ENCODE measurements at places on chromosomes 5 and 9.

DNA sequence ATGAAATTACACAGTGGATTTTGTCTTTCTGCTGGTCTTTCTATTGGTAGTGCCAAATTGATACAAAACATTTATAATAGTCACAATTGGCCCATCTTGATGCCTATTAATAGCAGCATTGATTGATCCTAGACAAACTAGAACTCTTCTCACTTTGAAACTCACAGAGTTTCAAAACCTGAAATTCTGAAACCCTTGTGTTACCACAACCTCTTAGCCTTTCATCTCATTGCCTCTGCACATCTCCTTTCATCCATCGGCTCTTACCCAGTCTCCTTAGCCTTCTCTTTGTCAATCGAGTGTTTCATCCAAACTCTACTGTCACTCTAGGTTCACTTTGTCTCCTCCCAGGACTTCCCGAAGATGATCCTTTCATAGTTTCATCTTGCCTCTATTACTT, 22.1 kb downstream of the PLPPR1 start:
- no peak for DNase-seq

DNA sequence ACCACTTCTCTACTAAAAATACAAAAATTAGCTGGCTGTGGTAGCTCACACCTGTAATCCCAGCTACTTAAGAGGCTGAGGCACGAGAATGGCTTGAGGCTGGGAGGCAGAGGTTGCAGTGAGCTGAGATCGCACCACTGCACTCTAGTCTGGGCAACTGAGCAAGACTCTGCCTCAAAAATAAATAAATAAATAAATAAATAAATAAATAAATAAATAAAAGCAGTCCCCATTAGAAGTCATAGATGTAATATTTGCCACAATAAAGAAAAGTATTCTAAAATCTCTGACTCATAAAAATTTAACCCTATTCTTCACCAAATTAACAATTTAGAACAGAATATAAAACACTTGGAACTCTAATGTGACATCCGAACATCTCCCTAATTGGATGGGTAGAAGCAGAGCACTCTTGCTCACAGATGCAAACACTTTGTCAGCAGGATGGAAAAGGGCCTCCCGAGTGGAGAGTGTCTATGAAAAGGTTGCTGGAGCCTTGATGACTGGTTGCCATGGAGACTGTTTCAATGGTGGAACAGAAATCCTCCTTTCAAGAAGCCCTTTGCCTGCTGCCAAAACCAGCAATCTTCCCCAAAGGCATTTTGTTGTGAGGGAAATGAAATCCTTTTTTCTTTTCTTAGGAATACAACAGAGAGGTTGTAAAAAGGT, 38.9 kb upstream of the TRAF1 start:
- no peak for DNase-seq

DNA sequence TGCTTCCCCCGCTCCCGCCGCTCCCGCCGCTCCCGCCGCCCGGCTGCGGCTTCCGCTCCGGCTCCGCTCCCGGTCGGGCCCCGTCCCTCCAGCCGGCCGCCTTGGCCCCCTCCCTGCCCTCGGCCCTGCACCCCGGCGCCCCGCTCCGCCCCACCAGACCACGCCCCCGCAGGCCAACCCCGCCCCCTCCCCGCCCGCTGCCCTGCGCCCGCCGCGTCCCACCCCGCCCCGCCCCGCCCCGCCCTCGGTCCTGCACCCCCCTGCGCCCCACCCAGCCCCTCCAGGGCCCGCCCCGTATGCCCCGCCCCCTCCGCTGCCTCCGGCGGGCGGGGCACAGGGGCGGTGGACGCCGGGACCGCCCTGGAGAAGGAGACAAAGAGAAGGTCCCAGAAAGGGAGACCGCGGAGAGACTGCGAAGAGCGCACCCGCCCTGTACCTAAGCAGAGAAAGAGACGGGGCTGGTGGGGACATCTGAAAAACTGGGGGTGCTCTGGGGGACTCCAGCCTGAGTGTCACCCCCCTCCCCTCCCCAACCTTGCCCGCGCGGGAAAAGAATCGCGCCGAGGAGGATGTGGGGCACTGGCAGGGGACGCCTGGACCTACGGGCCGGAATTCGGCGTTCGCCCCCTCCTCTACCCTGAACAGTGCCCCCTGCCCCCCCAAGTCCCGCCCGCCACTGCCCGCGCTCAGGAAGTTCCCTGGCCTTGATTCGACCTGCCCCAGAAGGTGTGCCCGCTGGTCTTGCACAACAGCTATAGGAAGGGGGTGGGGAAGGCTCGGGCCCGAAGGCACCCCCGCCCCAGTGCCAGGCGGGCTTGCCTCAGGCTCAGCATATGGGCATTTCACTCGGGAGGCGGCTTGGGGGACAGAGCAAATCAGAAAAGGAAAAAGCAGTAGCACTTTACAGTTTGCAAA, 42.8 kb upstream of the STXBP1 start:
- DNase-seq, result peak; percentile 90

- DNase-seq, result no peak
Measured at GRCh38 chr5:103624035-103624480, 61.5 kb upstream of the NUDT12 start.

- DNase-seq, result no peak
Measured at GRCh38 chr5:172365948-172366608, 82.5 kb upstream of the UBTD2 start.

DNA sequence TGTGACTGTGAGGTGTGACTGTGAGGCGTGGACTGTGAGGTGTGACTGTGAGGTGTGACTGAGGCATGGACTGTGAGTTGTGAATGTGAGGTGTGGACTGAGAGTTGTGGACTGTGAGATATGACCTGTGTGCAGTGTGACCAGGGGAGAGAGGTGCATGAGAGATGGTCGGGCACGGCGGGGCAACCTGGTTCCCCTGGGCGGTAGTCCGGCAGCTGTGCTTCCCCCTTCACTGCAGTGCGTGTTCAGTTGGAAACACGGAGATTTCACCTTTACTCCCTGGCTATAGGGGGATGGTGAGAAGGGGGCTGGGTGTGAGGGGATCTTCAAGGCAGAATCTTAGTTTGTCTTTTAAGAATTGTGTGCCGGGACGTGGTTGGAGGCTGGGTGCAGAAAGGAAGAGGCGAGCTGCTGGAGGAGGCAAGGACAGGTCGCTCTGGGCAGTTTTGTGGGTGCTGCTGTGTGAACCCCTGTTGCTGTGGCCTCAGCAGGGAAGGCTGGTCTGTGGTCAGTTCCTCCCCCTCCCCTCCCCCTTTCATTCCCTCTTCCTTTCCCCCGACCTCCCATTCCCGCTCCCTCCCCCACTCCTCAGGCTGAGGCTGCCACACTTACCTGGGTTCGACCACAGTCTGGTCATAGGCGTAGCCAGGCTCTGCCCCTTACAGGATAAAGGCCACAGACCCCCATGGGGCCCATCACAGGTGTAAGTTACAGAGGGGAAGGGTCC, 39.3 kb downstream of the CEP72 start:
- DNase-seq, result peak; percentile 41
